ENCODE measurements at places on chromosomes 6 and 20. TPM values are rescaled to one million over a fixed set of nuclear protein-coding genes. Genes with fewer than 3 reads are reported as not detected.
A peak's percentile ranks its signal among the peaks of the same experiment; 100 is the strongest.

- DNase-seq, result no peak
Measured at GRCh38 chr6:136979206-136979605, 57.1 kb downstream of the SLC35D3 start.

DNA sequence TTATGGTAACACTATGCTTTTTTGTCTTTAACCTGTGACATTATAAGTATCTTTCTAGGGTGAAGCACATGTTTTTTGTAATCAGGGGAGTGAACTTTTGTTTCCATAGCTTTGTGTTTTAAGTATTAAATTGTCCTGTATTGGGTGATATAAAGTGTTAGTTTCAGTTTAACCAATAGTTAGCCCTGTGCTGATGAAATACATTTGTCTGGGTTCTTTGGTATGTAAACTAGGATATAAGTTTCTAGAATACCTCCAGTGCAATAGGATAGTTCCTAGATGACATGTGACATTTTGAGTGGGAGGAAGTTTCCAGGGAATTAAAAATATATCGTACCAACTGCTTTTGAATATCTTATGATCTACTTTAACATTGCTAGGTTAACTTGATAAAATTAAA is 611.0 kb upstream of the MARCKS start:
- no peak for DNase-seq

DNA sequence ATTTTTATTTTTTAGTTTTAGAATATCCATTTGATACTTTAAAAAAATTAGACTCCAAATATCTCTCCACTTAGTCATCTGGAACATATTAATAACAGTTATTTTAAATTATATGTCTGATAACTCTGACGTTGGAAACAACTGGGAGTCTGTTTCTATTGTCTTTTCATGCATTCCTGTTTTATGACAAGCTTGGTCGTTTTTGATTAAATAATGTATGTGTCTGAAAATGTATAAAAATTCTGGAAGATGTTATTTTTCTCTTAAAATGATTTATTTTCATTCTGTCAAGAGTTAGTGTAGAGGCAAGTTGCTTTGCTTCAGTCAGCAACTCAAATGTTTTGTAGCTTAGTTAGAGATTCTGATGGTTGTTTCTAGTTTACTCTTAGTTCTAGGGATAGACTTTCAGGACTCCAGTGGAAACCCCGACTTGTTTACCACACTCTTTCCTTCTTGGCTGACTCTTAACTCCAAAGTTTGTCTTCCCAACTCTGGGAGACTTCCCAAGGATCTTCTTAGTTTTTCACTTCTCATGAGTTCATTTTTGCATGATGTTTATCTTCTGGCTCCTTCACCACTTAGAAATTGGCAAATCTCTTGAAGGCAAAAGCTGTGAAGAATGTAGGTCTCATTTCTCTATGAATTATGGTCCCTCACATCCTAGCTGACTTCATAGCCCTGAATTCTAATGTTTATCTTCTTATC is 190.9 kb downstream of the LAMA2 start:
- no peak for DNase-seq

- DNase-seq, result no peak
Measured at GRCh38 chr6:116369964-116370759, 585 bp upstream of the DSE start.

- DNase-seq, result no peak
Measured at GRCh38 chr20:36775196-36775595, 1.6 kb upstream of the DSN1 start.

GRCh38 chr6:100152201-100152600 is 158.2 kb upstream of the MCHR2 start:
- no peak for DNase-seq

DNA sequence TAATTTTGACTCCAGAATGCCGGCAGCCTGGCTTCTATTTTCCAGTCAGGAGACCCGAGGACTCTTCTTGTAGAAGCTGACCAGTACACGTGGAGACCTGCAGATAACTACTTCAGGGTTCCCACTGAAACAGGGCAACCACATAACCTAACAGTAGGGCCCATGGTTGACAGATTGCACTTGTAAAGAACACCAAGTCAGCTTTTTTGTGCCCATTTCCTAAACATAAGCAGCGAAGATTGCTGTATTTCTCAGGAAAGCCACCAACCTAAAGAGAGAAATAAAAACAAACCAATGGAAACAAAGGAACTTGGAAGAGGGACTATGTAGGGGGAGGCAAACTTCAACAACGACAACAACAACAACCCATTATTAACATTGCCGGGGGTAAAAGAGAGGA is 50.1 kb upstream of the EDN3 start:
- DNase-seq, result no peak

GRCh38 chr6:14046476-14047068 is 71.0 kb upstream of the CD83 start:
- DNase-seq, result no peak

GRCh38 chr20:33575282-33575681 is 85.4 kb downstream of the CBFA2T2 start:
- no peak for DNase-seq

- no peak for DNase-seq
Measured at GRCh38 chr6:11798096-11798495, 19.5 kb upstream of the ADTRP start.

GABRR1 gene
- total RNA-seq, result not detected

PKHD1 gene
- 0.44 TPM for total RNA-seq

ECHDC1 gene
- 56.7 TPM for total RNA-seq

DNA sequence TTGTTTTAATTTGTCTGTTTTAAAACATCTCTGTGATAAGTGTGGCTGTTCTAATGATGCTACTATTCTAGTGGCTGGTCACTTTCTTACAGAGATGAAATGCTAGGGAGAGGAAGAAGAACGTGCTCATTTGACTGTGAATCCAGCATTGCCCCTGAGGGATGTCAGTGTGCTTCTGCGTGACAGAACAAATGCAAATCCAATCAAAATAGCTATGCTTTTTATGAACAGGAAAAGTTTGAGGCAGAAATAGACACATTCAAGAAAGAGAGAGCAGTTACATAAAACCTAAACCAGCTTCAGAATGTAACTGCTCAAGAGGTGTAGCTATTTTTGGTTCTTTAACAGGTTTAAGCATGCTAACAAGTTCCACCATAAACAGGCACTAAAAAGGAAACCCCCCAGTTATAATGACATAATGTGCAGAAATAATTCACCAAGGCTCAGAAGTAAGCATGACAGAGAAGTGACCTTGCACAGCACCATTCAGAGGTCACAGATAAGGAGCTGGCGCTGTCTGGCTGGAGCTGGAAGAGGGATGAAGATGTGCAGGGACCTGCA is 385.3 kb downstream of the EPM2A start:
- no peak for DNase-seq

FAXC gene
- total RNA-seq, result 5.2 TPM

DNA sequence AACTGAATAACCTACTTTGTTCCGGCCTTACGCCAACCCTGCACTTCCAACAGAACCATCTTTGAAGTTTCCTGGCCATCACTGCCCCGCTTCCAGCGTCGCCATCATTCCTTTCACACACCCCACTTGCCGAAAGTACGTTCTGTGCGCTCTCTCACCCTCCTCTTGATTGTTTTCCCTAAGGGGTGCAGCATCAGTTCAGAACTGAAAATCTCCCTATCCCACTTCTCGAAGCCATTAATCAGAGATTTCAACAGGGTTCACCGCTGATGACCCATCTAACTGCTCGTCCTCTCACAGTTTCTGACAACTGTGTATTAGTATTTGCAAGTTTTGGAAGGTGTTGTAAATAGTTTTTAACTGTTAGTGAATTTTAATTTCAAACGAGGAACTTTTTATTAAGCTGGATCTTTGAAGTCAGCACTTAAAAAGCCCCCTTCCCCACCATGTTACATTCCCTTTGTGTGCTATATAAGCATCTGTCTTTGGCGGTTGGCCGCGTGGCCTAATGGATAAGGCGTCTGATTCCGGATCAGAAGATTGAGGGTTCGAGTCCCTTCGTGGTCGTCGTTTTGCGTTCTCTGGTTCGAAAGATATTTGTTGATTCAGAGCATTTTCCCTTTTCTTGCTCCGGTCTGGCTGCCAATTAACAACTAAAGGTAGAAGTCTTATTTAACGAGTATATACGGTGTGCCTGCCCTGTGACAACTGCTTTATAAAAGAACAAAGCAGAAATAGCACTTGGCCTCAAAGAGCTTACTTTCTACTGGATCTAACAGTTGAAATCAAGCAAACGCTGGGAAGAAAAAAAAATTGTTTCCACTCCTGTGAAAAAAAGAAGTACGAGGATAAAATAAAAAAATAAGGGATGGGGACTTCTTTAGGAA is 42.6 kb downstream of the TRIM27 start:
- DNase-seq, result peak; percentile 71

GRCh38 chr20:40966103-40966502 is 62.5 kb upstream of the TOP1 start:
- DNase-seq, result no peak

DNA sequence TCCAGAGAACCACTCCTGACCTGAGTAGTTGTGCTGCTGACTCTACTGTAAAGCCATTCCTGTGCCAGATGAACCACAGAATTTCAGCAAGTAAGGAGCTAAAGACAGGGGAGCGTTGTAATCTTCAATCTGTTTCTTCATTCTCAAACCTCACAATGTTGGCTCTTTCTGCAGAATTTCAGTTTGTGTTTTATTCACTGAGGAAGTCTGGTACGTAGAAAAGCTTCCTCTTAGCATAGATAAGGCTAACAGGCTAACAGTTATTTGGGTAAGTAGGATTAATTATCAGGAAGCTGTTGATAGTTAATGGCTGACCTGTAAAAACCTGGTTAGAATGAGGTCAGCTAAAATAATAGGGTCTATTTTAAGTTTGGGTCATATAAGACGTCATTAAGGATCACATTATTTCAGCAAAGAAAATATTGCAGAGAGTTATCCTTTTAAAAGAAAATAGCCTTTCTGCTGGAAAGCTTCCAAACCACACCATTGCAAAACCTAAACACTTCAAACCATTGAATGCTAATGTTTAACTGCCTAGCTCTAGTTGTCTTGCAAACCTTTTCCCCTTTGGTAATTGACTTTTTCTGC is 14.1 kb upstream of the TENT5A start:
- no peak for DNase-seq

ULBP1 gene
- total RNA-seq, result not detected

APCDD1L gene
- 0.73 TPM for total RNA-seq

DNA sequence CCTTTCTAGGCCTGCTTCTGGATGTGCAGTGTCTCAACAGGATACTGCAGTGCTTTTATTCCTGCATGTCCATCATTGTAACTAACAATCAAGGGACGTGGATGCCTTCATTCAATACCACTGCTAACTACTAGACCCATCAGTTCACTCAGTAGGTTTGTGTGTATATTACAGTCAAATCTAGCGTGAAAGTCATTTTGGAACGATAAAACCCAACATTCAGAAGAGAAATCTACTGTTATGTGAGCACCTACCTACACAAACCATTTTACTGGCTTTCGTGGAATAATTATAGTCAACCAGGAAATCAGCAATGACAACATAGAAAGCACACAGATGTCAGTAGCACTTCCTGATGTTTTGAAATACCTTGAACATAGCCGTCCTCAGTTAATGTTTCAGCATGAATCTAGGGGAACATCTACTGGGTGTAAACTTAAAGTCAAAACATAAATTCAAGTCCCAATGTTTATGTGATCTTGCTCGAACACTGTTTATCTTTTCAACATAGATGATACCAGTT is 270.6 kb downstream of the FARS2 start:
- DNase-seq, result no peak

DNA sequence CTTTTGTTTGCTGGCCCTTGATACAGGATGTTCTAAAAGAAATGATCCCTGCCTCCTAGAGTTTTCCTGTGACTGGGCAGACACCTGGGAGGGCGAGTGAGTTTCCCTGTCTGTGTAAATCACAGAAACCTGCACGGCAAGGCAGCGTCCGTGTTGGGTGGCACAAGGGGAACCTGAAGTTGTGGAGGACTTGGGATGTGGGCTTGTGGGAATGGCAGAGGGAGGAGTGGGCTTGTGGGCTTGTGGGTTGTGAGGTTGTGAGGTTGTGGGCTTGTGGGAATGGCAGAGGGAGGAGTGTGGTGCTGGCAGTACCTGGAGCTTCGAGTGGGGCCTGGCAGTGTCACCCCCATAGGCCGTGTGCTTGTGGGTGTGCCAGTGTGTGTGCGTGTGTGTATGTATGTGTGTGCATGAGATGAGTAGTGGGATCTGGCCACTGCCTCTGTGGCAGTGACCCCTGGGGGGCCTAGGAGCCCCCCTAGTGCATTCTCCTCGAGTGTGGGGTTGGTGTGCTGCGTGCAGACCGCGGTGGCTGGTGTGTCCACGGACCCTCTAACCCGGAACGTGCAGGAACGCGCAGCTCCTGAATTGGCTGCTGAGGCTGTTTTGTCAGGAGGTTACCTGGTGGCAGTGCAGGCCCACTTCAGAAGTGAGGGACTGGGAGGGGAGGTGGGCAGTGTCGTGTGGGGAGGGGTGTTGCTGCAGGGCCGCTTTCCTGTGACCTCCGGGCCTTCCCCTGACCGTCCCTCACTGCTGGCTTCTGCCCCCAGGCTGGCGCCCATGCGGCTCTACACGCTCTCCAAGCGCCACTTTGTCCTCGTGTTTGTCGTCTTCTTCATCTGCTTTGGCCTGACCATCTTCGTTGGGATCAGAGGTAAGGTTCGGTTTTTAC is 13.0 kb downstream of the TMEM181 start:
- DNase-seq, result no peak

GRCh38 chr6:80988286-80988685 is 764.2 kb downstream of the TENT5A start:
- no peak for DNase-seq

DNA sequence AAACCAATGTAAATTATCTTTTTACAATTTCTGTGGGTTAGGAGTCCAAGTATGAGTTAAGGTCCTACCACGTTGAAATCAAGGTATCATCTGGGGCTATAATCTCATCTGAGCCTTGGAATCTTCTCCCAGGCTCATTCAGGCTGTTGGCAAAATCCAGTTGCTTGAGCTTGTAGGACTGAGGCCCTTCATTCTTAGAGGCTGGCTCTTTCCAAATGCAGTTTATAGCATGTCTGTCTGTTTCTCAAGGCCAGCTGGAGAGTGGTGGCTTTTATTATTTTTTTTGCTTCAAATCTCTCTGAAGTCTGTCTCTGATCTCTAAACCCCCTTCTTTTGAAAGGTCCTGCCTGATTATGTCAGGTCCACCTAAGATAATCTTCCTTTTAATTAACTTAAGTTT is 177.2 kb upstream of the ASCC3 start:
- DNase-seq, result no peak

GRCh38 chr20:60074276-60074675 is 116.1 kb downstream of the CDH26 start:
- no peak for DNase-seq

NDUFAF4 gene
- 9.8 TPM for total RNA-seq

SAMD10 gene
- total RNA-seq, result 2.8 TPM

GRCh38 chr6:82775981-82776380 is 289.7 kb downstream of the UBE3D start:
- no peak for DNase-seq

Data from breast epithelium (tissue), 4 donors.